ENCODE measurements at places on chromosomes 6 and 20.

GRCh38 chr6:113920663-113921267, 50.2 kb downstream of the HDAC2 start:
- DNase-seq, result no peak

GRCh38 chr6:94089941-94090340, 670.6 kb upstream of the EPHA7 start:
- no peak for DNase-seq

GRCh38 chr6:85192186-85192585, 257.7 kb upstream of the NT5E start:
- DNase-seq, result no peak

DNA sequence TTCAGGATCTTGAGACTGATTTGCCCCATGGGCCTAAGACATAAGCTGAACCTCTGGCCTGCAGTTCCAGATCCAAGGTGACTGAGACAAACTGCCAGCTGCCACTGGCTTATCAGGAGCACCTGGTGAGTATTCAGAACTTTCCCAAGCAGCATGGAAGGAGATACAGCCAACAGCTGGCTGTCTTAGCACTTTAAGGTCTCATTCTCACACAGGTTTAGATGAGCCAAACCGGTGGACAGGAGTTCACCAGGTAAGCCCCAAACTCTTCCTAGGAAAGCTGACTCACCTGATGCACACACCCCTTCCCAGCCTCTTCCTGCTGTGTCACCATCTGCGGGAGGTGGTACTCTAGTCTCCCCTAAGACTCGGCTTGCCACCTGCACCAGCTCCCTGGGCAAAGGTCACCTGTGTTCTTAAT, at the start of gene BANF2:
TSS of gene BANF2 (plus strand) at position 36 of the 421 bp plus-strand sequence. CDS start 25,060 bp downstream, outside the sequence.
- DNase-seq, result no peak

DNA sequence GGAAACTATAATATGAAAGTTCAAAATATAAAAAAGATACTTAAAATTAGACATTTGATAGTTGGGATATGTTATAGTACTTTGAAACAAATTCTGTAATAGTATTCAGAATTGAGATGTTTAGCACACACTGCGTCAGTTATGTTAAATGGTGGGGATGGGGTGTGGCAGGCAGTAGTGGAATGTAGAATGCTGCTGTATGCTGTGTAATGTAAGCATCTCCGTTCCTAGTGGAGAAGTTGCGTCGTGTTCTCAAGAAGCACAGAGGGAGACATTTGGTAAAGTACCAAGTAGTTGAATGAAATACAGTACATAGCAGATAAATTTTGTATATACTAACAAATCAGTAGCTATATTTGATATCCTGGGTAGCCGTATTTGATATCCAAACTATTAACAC, 192.4 kb downstream of the ZFAND3 start:
- no peak for DNase-seq

DNA sequence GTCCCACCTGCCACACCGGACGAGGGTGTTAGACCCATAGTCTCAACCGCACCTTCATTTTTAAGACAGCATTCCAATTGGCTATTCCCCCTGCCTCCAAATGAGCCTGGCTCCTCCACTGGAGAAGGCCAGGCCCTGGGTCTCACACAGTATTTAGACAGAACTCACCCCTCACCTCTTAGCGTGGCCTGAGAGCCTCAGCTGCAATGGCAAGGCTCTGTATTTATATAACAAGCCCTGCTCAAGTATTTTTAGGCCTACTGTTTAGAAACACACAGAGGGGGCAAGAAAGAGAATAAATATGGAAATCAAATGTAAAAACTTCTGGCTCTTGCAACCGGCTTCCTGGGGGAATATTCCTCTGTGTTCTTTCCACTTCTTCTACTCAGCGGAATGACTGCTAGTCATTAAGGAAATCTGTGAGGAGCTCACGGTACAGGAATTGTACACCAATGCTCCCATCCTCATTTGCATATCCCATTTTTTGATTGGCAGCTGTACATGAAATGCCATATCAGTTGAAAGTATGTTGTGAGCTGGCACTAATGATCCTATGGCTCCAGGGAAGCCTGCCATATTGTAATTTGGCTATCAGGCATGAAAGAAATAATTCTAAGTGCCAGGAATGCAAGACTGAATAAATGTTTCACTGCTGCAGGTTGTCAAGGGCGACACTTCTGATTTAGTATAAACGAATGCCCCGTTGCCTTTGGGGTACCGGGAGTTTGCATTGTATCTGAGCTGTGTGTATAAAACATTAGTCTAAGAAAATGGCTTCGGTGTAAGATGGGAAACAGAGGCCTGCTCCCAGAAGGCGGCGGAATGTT, 207.5 kb downstream of the ZNF217 start:
- peak; percentile 43 for DNase-seq

GRCh38 chr6:1613688-1614447, 4.2 kb downstream of the FOXC1 start:
- DNase-seq, result no peak

DNA sequence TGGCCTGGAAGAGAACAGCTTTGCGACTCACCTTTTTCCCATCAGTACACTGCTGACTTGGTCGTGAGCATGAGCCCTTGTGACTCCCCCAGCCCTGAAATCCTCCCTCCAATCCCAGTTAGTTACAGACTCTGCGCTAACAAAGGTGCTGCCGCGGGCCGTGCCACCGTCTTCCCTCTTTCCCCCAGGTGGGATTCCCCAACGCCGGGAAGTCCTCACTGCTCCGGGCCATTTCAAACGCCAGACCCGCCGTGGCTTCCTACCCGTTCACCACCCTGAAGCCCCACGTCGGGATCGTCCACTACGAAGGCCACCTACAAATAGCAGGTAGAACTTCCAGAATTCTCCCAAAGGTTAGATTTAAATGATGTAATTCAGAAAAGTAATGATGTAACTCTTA, 16.1 kb downstream of the MTG2 start:
- no peak for DNase-seq

DNA sequence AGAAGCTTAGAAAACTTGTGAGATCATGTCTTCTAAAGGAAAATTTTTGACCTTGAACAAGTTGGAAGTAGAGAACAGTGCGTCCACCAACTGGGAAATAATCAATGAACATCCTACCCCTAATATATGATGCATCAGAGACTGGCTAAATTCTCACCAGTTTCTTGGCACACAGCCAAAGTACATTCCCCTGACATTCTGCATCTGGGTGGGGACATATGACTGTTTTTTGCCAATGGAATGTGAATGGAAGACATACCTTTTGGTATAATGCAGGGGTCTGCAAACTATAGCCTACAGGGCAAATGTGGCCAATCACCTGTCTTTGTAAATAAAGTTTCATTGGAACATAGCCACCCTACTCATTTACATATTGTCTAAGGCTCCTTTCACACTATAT, 84.7 kb downstream of the HAO1 start:
- no peak for DNase-seq

GRCh38 chr6:34045771-34046170, 100.1 kb downstream of the GRM4 start:
- no peak for DNase-seq

DNA sequence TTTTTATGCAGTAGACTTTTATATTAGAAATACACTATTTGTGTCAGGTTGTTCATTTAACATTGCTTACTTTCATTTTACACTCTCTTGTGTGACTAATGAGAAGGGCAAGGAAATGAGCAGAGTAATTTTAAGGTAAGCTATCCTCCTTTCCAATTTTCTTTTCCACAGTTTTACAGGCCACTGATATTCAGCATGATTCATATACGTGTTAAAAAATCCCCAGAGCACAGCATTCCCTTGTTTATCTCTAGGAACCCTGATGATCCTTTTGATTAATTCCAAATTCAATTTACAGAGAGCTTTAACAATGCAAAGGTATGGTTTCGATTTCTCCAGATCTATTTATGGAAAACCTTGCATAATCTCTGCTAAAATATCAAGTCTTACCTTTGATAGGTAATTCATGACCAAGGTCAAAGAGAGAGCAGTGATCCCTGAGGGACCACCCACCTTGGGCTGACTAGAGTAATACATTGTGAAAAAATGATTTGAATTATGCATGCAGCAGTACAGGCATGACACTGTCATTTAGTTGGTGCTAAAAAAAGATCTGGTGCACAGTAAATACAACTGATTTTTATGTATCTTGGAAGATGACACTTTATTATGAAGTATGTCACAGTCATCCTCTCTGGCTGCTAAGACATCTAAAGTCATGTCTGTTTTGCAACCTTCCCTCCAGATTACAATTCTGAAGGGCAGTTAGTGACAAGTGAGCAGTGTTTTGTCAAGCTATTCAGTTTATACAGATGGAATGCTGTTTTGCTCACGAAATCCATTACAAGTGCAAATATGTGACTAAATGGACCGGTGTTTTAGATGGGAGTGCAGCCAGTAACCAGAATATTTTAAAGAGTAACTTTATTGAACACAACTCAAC, 736.6 kb downstream of the EPHA7 start:
- DNase-seq, result no peak

DNA sequence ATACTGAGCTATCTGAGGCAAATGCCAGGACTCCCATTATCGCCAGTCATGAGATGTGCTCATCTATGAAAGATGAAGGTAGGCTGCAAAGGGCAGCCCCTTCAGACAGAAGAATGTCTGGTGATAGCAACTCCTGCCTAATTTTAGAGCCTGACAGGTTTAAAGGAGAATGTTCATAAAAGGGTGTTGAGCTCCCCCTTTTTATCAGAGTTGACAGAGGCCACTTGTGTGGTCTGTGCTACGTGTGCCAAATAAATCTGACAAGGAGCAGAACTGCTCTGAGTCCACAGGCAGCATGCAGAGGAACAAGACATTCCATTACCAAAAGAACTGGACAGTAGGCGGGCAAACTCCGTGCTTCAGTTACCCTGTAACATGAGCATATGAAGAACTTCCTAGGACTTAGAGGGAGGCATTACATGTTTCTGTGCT, 101.8 kb downstream of the PREP start:
- DNase-seq, result no peak

GRCh38 chr6:41593839-41594238, 44.4 kb upstream of the MDFI start:
- no peak for DNase-seq

GRCh38 chr6:158853072-158853879, 34.1 kb upstream of the EZR start:
- no peak for DNase-seq

GRCh38 chr6:163390770-163391169, 23.7 kb upstream of the QKI start:
- DNase-seq, result no peak

- no peak for DNase-seq
Observed at GRCh38 chr6:89959883-89960282, 65.6 kb downstream of the GJA10 start.

DNA sequence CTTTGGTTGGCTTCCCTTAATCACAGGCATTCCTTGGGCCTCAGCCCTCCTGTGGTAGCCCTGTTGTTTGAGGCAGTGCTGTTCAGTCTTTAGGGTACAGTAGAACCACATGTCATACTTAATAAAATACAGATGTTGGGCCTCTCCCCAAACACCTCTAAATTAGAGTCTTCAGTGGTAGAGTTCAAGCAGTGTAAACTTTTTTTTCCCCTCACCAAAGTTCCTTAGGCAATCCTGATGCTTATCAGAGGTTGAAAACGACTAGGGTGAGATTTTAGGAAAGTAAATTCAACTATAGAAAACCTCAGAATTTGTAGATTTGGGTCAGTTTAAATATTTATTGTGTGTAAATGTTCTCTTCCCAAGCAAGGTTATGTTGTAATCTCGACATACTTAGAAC, 44.6 kb downstream of the BLTP3A start:
- no peak for DNase-seq
